ENCODE measurements at places on chromosomes 1 and 21. TPM values are rescaled to one million over a fixed set of nuclear protein-coding genes. Genes with fewer than 3 reads are reported as not detected.

DNA sequence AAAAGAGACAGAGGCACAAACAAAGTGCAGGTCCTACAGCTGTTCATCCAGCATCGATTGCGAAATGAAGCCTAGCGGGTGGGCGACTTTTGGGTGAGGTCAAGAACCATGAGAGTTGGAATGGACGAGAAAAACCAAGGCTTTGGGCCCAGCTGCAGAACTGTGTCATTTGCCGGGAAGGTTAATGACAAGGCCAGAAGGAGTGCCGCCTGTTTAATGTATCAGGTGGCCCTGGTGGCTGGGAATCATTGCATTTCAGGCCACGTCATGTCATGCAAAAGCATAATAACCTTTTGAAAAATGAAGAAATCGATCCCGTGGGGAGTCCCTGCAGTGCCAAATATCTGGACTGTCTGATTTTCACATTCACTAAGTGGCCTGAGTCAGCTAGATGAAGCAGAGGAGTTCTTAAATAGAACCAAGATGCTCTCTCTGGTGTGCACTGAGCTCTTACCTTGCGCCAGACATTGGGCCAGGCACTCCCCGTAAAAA lies 8.1 kb upstream of the RCC2 start:
- no peaks in the 10 kb centered on the region for H3K27me3 ChIP-seq
- H3K27ac ChIP-seq, result no peak overlapping the region
- H3K4me1 ChIP-seq, result no peaks in the 10 kb centered on the region
- H3K36me3 ChIP-seq, result no peaks in the 10 kb centered on the region
- DNase-seq, result no peak

The EXTL1 gene
- total RNA-seq, result 4.0 TPM

The SAMD13 gene
- total RNA-seq, result 2.0 TPM

GRCh38 chr1:179831852-179832699 lies 45.5 kb downstream of the TOR1AIP2 start:
- no peaks in the 10 kb centered on the region for H3K27me3 ChIP-seq
- no peak overlapping the region for H3K27ac ChIP-seq
- H3K4me1 ChIP-seq, result peaks cover 3% of the 10 kb centered on the region
- H3K4me3 ChIP-seq, result no peak overlapping the region

DNA sequence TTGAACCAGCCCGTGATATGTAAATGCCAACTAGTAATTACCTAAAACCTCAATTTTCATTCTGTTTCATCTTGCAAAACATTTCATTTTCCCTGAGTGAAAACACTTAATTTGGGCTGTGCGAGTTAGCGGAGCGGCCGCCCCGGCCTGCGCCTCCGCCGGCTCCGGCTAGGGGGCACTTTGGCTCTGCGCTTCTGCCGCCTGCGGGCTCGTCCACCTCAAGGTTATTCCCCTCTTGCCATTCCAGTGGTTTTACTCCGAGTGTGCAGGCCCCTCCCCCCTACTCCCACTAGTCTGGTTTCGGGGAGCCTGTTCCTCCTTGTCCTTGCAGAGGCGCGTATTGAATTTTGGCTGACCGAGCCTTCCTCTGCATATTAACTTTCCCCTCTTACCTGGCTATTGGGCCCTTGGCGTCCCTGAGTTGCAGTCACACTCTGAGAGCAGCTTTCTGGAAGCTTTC lies 55.6 kb downstream of the PEX14 start:
- H3K27me3 ChIP-seq, result no peaks in the 10 kb centered on the region
- H3K4me1 ChIP-seq, result peaks cover 6% of the 10 kb centered on the region
- DNase-seq, result peak; percentile 56
